Colonic mucosa (tissue), 4 donors: ENCODE measurements at places on chromosomes 7 and 10.

GRCh38 chr7:33250421-33250871 is 121.1 kb downstream of the BBS9 start:
- no peaks in the 10 kb centered on the region for H3K36me3 ChIP-seq
- H3K4me3 ChIP-seq, result no peak overlapping the region
- no peaks in the 10 kb centered on the region for H3K27me3 ChIP-seq
- DNase-seq, result no peak
- H3K4me1 ChIP-seq, result no peaks in the 10 kb centered on the region

- H3K4me1 ChIP-seq, result no peaks in the 10 kb centered on the region
- H3K4me3 ChIP-seq, result no peak overlapping the region
- H3K36me3 ChIP-seq, result no peaks in the 10 kb centered on the region
- H3K27ac ChIP-seq, result no peak overlapping the region
- no peak for DNase-seq
- no peaks in the 10 kb centered on the region for H3K27me3 ChIP-seq
Observed at GRCh38 chr10:128568491-128568890, 442.3 kb upstream of the MKI67 start.

- H3K36me3 ChIP-seq, result no peaks in the 10 kb centered on the region
- H3K27ac ChIP-seq, result no peak overlapping the region
- peak; percentile 79 for DNase-seq
- no peaks in the 10 kb centered on the region for H3K27me3 ChIP-seq
- H3K4me1 ChIP-seq, result no peaks in the 10 kb centered on the region
- H3K4me3 ChIP-seq, result no peak overlapping the region
Observed at GRCh38 chr7:39746103-39746819, 122.9 kb downstream of the RALA start.

DNA sequence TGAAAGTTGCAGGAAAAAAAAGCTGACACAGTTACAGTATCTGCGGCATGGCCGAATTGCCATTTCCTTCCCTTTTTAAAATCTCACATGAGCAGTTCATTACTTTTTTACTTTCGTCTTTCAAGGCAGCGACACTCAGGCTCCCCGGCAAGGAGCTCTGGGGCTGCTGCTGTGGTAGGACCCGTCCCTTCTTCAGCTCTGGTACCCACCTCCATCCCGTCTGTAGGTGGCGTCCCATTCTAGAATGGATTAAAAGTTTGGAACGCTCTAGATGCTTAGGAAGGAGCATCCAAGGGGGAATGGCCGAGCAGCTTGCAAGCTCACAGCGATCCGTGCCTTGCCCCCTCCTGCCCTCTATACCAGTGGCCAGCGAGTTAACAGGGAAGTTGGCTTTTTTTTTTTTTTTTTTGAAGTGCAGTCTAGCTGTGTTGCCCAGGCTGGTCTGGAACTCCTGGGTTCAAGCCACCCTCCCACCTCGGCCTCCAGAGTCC is 22.8 kb upstream of the TTYH3 start:
- no peaks in the 10 kb centered on the region for H3K4me1 ChIP-seq
- no peak overlapping the region for H3K4me3 ChIP-seq
- DNase-seq, result no peak
- H3K36me3 ChIP-seq, result no peaks in the 10 kb centered on the region
- H3K27ac ChIP-seq, result peak overlapping the region; percentile 22
- H3K27me3 ChIP-seq, result no peaks in the 10 kb centered on the region

DNA sequence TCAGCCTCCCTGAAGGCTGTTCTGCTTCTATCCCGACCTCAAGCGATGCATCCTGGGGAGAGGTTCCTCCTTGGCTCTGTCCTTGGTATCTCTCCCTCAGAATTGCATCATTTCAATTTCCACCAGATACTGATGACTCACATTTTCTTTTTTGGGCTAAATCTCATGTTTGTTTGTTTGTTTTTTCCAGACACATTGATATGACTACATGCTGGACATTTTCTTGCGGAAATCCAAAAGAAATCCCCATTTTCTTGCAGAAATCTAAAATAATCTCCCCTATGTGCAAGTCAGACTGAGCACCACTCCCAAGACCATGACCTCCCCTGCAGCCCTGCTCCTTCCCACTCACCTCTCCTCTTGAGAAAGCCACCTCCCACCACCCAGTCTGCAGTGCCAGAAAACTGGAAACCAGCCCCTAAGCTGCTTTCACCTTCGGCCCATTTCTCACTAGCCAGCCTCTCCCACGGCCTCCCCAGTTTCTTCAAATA is 260.2 kb upstream of the PRKCQ start:
- DNase-seq, result no peak
- H3K4me3 ChIP-seq, result no peak overlapping the region
- H3K27ac ChIP-seq, result no peak overlapping the region
- H3K27me3 ChIP-seq, result no peaks in the 10 kb centered on the region

- no peaks in the 10 kb centered on the region for H3K4me1 ChIP-seq
- H3K27me3 ChIP-seq, result no peaks in the 10 kb centered on the region
- peaks cover 27% of the 10 kb centered on the region for H3K36me3 ChIP-seq
- no peak overlapping the region for H3K4me3 ChIP-seq
- DNase-seq, result no peak
Observed at GRCh38 chr10:125836746-125837145, 13.4 kb downstream of the BCCIP start.
